ENCODE measurements at places on chromosomes 5 and 9.
A peak's percentile ranks its signal among the peaks of the same experiment; 100 is the strongest.

- DNase-seq: peak; percentile 4
Measured at GRCh38 chr9:107866711-107867311, 377.2 kb upstream of the KLF4 start.

DNA sequence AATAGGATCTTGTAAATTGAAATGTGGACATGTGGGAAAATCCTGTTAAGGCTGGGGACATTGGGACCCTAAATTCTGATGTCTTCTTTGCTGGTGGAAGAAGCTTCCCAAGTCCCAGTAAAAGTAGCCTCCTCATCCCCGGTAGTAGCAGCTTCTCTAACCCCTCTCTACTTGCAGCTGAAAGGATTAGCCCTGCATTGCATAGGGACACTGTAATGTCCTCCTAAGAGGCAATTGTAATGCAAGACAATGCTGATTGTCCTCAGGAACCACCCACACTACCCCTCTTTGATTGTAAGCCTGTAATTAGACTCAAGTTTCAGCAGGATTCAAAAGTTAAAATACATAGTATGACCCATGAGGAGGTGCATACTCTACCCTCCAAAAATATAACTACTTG lies 1938.4 kb upstream of the C9orf72 start:
- DNase-seq: peak; percentile 25

GRCh38 chr5:7823594-7823993 lies 27.3 kb downstream of the CFAP90 start:
- DNase-seq: no peak

- DNase-seq: no peak
Measured at GRCh38 chr5:81519217-81519905, 125.4 kb upstream of the ACOT12 start.

DNA sequence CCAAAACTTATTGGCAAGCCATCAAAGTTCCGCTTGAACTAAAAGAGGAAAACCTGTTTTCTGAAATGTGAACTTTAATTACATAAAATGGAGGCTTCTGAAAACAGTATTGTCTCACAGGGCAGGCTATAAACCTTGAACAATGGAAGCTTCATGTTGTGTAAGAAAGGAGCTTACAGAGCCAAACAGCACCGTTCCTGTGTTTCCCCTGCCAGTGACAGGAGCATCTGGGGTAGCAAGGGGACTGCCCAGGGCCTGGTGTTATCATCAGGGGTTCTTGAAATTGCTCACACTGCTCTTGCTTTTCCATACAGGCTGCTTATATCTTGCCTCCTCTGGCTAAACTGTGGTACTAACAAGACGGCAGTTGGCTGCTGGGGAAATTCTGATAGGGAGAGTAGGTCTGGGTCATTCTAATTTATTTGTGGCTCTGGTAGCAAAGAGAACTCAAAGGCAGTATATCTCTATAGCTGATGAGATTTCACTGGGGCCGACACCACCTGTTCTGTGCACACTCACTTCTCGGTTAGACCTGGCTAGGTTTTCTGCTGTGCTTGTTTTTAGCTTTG lies 40.4 kb downstream of the BASP1 start:
- DNase-seq: no peak

GRCh38 chr9:108775901-108776306 lies 79.9 kb downstream of the ACTL7B start:
- no peak for DNase-seq

DNA sequence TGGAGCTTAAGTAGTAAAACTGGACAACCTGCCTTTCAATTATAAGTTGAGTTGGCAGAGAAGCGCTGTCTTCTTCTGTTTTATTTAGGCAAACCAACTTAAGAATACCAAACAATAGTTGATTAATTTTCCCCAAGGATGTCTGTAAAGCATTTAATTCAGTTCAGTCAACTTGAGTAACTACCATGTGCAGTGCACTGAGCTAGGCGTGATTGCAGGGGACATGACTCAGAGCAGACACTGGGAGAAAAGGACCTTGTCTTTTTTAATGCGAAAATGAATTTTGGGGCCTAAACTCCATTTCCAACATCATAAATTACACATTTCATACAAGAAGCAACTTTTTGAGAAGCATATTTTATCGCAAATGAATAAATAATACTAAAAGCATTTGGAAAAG lies 66.3 kb downstream of the FBXL7 start:
- DNase-seq: no peak

GRCh38 chr9:36158122-36158521 lies 11.1 kb upstream of the CCIN start:
- DNase-seq: no peak

- DNase-seq: no peak
Measured at GRCh38 chr9:70554881-70555280, 140.4 kb upstream of the KLF9 start.

- DNase-seq: no peak
Measured at GRCh38 chr5:172008111-172008455, 1.6 kb upstream of the FBXW11 start.

- no peak for DNase-seq
Measured at GRCh38 chr5:131965826-131966415, 20.5 kb upstream of the MEIKIN start.

- DNase-seq: no peak
Measured at GRCh38 chr5:32572778-32573480, 12.4 kb upstream of the SUB1 start.

Measured in midbrain (tissue), 1 donor.